ENCODE measurements at places on chromosomes 3 and 15. TPM values are rescaled to one million over a fixed set of nuclear protein-coding genes. Genes with fewer than 3 reads are reported as not detected.
A peak's percentile ranks its signal among the peaks of the same experiment; 100 is the strongest.

- DNase-seq, result peak; percentile 41
Measured at GRCh38 chr15:61653110-61653509, 407.1 kb downstream of the VPS13C start.

GRCh38 chr3:176275113-176275512 lies 922.2 kb downstream of the TBL1XR1 start:
- no peak for DNase-seq

DNA sequence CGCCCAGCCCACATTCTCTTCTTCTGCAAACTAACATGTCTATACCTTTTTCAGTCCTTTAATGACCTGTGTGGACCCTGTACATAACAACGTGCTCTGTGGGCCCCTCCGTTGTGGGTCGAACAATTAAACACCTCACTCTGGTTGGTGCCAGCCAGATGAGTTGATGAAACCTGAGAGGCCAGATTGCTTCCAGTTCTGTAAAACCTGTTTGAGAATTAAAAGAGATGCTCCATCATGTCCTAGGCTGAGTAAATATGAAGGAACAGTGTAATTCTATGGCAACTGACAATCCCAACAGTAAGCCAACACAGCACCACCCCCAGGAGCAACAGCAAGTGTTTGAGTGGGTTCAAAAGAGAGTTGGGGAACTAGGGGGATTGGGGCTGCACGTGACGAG lies 5.7 kb upstream of the THBS1 start:
- DNase-seq, result no peak

GRCh38 chr3:112627419-112627818 lies 13.5 kb downstream of the CCDC80 start:
- DNase-seq, result no peak

- DNase-seq, result peak; percentile 33
Measured at GRCh38 chr15:66997212-66997611, 68.2 kb upstream of the SMAD3 start.

GRCh38 chr15:90044191-90044590 lies 43.1 kb downstream of the ZNF710 start:
- DNase-seq, result no peak

- peak; percentile 50 for DNase-seq
Measured at GRCh38 chr3:150439657-150440056, 31.6 kb downstream of the TSC22D2 start.

DNA sequence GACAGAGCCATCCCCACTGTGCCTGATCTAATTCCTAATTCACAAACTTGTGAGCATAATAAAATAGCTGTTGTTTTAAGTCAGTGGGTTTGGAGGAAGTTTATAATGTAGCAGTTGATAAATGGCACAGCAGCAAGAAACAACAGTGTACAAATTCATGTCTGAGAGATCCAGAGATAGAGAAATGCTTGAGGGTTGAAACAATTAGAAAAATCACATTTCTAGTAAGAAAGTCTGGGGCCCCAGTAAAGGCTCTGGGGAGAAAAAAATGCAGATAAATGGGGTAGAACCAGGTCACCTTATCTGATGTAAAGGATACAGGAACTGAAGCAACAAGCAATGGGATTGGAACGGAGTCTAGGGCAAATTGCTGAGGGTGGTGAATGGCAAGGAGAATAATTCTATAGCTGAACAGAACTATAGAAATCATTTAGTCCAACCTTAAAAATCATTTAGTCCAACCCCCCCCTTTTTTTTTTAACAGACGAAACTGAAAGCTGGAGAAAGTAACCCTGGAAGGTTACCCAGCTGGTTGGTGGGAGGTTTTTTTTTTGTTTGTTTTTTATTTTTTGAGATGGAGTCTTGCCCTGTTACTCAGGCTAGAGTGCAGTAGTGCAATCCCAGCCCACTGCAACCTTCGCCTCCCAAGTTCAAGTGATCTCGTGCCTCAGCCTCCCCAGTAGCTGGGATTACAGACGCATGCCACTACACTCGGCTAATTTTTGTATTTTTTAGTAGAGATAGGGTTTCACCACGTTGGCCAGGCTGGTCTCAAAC lies 14.3 kb upstream of the SHQ1 start:
- no peak for DNase-seq

DNA sequence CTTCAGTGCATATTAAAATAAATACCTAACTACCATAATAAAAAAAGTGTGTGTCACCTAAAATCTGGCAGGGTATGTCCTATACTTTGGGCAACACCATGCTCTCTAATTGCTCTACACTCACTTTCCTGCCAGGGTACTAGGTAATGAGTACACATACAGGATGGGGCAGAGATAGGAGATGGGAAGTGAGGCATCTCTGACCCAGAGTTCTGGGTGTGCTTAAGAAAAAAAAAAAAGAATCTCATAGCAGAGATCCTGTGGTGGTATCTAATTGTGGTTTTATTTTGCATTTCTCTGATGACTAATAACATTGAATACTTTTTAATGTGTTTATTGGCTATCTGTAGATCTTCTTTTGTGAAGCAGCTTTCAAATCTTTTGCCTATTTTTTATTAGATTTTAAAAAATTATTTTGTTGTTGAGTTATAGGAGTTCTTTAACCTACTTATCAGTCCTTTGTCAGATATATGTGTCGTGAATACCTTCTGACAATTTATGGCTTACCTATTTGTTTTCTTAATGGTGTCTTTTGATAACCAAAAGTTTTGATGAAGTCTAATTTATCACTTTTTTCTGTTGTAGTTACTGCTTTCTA lies 48.0 kb downstream of the EEFSEC start:
- peak; percentile 56 for DNase-seq

DNA sequence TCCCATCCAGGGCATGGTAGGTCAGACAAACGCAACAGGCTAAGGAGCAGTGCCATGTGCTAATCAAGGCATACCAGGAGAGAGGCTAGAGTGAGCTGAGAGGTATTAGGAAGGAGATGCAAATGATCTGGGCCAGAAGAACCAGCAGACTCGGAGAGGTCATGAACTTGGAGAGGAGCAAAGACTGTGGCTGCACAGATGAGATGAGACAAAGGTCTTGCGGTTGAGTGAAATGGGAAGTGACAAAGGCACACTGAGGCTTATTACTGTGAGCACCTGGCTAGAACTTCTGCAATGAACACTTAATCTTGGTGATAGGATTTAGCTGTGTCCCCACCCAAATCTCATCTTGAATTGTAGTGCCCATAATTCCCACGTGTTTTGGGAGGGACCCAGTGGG lies 380.2 kb downstream of the ULK4 start:
- DNase-seq, result no peak

GRCh38 chr3:143674100-143674968 lies 173.9 kb downstream of the SLC9A9 start:
- peak; percentile 77 for DNase-seq

DNA sequence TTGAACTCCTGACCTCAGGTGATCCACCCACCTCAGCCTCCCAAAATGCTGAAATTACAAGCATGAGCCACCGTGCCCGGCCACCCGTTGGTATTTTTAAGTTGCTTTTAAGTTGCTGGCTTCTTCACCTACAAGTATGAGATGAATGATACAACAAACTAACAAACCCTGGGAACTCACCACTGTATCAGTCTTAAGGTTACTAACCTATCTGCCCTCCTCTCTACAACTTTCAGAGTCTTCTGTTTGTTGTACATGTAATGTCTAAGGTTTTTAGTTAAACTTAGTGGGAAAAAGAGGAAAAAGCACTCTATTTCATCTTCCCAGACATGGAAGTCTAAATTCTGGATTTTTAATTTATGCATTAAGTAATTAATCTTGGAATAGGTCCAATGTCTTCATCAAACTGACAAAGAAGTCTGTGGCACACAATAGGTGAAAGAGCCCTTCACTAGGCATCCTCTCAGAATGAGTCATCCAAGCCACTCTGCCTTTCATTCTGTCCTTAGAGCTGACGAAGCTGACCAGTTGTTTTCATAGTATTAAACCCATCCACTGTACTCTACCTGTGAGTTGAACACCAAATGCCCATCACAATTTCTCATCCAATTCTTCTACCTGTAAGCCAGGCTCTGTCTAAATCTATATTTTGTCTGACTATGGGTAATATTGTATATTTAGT lies 936.1 kb downstream of the TUSC7 start:
- peak; percentile 72 for DNase-seq

GRCh38 chr3:53478921-53479664 lies 15.3 kb upstream of the CACNA1D start:
- no peak for DNase-seq

GRCh38 chr3:179082416-179082815 lies 10.8 kb upstream of the ZMAT3 start:
- DNase-seq, result peak; percentile 52

- no peak for DNase-seq
Measured at GRCh38 chr3:97901313-97902248, 70.7 kb downstream of the RIOX2 start.

DNA sequence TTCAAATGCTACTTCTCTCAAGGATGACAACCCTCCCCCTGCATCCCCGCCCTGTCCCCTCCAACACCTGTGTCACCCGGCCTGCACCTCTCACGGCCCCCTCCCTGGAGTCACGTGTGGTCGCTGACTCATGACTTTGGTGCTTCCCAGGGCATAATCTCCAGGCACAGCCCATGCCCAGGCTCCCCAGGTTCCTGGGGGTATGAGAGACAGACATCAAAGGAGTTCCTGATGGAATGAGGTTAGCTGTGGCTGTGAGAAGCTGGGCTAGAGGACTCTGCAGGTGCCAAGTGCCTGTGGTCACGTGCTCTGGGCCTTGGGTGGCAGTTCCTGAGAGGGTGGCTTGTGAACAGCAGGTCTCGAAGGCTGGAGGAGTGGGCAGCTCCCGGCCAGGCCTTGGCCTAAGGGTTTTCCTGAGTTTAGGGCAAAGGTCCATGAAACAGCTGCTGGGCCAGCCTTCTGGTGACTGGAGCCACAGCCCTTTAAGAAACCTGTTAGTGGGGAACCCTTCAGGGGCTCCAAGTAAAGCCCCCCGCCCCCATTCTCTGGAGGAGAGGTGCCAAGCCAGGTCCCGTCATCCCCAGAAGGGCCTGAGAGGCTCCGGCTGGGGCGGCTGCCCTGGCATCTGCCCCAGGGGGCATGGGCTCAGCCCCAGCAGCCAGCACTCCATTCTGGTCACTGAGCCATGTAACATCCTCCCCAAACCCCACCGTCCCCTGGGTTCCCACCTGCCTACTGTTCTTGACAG lies 230.0 kb downstream of the XXYLT1 start:
- DNase-seq, result peak; percentile 62

DNA sequence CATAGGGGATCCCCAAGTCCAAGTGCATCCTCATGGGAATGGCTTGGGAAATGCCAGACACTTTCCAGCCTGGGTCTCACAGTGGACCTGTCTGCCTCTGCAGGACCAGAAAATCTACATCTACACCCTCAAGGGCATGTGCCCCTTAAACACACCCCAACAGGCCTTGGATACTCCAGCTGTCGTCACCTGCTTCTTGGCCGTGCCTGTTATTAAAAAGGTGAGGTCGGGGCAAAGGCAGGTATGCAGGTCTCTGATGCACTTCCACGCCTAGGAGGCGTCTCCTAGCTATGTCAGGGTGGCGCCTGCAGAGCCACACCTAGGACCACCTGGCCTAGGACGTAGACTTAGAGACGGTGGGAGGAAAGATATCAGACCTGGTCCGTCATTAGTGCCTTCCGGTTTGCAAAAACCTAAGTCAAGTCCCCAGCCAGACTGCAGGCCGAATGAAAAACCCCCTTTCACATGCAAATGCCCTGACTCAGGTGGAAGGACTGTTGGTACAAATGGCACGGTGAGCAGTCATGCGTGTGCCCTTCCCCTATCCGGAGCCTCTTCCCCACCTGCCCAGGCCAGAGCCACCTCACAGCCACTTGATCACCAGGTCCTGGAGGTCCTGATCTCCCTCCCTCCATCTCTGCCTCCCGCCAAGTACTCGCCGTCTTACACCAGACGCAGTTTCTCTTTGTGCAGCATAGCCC lies 143.5 kb downstream of the LRRK1 start:
- no peak for DNase-seq

- no peak for DNase-seq
Measured at GRCh38 chr3:141335531-141336061, 32.7 kb upstream of the ZBTB38 start.

GRCh38 chr3:102192575-102192974 lies 242.2 kb upstream of the ZPLD1 start:
- DNase-seq, result no peak

DNA sequence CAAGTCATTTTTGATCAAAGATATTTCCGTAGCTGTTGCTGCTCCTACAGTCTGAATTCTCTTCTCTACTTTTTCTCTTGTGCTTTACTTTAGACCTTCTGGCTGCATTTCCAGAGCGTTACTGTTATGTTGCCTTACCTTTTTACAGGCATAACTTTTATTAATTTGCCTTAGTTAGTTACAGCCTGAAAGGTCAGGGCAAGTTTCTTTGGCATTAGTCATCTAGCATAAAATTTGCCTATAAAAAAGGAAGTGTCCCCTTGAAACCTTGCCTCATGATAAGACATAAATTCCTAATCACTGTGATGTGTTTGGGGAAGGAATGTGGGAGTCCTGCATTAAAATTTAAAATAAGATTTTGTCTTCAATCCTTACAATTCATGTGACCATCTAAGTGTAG lies 618.5 kb downstream of the NR2F2 start:
- no peak for DNase-seq

DNA sequence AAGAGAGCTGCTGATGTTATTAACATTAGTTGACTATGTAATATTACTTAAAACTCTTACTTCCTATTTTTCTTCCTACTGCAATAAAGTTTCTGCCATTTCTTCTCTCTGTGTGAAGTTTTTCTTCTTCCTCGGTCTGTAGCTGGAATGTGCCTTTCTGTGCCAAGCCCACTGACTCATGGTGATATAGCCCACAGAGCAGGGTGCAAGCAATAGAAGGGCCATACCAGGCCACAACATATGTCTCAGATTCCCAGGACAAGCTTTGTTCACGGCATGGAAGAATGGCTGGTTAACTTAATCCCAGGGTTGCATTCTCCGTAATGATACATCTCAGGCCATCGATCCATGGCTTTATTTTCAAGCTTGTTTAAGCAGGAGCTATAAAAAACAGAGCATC lies 815.3 kb downstream of the TUSC7 start:
- DNase-seq, result peak; percentile 83

Gene KLHL40
- not detected for total RNA-seq

Gene DUT
- 132 TPM for total RNA-seq

Gene SLC15A2
- total RNA-seq, result not detected

Gene MED12L
- total RNA-seq, result 2.0 TPM

Gene DLEC1
- total RNA-seq, result not detected

Gene GXYLT2
- total RNA-seq, result 8.0 TPM

Gene CD86
- total RNA-seq, result not detected

Gene SSUH2
- 0.37 TPM for total RNA-seq

Gene TRIM71
- total RNA-seq, result not detected

Gene GOLGA8G
- not detected for total RNA-seq

Gene ARL14
- total RNA-seq, result 0.68 TPM

Gene NAA50
- total RNA-seq, result 351 TPM

Gene FBXO40
- 0.05 TPM for total RNA-seq

Gene ALDH1A3
- total RNA-seq, result 0.39 TPM
